ENCODE measurements at places on chromosomes 2 and 18.

DNA sequence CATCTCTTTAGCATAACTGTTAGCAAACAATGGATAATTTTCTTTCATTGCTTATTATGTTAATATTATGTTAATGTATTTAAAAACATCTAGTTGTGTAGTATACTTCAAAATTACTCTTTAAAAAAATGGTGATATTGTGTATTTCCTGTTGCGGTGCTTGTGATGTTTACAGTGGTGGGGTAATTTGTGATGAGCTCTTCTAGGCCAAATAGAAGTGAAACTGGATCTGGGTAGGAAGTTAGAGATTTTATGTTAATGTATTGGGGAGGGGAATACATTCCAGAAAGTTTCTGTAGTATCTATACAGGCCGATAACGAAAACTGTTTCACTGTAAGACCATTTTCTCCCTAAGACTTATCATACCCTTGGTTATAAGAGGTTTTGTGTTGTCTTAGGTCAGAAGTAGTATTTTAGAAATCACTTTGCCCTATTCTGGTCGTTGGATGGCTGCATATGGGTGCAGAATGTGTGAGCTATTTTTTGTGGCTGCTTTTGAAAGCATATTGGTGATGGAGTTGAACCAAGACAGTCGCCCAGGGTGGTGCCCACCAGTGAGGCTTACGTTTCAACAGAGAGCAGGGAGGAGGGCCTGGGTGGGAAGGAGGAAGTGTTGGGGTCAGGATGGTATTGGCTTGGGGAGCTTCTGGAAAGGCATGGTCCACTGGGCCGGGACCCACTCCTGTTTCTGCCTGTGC lies 5.8 kb downstream of the TSHZ1 start:
- DNase-seq = no peak

- no peak for DNase-seq
Observed at GRCh38 chr2:73749314-73749713, 12.2 kb upstream of the TPRKB start.

- peak; percentile 50 for DNase-seq
Observed at GRCh38 chr2:227461811-227462461, 10.0 kb upstream of the AGFG1 start.

DNA sequence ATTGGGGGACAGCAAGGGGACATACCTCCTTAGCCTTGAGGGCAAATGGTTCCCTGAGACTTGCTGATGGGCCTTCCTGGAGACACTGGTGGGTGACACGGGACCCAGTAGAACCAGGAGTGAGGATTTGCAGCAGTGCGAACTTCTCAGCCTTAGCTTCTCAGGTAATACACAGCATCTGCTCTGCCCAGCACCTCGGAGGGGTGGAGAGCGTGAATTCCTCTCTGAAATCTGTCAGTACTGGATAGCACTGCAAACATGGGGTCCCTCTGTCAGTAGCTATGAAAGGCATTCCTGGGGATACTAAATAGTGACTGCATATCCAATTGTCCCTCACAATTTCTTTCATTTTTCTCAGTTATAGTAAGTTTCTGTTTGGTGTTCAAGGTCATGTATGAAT lies 151.7 kb downstream of the GBX2 start:
- no peak for DNase-seq

DNA sequence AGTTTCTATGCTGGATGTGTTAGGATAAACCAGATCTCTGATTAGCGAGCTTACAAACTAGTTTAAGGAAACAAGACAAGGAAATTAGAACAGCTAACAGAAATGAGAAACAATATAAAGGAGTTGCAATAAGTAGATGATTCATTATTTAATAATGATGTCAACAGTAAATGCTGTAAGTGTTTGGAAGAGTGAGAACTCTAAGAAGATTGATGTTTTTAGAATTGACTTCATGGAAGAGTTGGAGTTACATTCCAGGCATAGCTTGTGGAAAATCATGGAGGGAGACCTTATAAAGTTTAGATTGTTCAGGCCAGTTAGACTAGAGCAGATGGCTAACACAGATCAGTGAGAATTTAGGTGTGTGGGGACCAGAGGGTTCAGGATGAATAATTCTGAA lies 32.6 kb downstream of the PPP1R1C start:
- no peak for DNase-seq

DNA sequence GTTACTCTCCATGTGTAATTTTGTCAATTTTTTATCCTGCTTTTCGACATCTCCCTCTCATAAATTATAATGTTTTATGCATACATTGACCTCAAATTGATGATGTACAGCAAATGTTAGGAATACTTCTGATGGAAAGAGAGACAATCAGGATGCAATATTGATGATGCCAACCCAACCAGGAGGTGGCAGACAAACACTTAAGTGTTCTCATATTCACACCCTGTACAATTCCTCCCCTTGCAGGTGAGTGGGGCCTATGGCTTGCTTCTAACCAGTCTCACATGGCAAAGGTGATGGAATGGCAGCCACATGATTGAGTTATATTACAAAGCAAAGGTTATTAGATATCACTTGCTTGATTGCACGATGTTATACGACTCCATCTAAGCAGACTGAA lies 594.3 kb upstream of the REG3G start:
- no peak for DNase-seq

DNA sequence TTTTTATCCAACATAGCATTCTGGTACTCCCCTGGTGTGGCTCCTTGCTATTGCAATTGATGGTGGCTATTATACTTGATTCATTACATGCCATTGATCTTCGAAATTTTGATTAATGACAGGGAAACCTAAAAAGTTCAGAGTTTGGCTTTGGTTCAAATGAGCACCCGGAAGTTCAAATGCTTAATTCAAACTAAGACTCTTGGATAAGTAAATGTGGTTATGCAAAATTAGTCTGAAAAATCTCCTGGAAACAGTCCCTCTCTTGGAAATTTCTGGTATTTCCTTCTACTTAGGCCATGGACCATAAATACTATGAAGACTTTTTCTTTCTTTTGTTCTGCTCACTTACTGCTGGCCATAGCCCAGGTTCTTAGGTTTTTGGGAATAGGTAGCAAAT lies 65.3 kb upstream of the SMIM21 start:
- no peak for DNase-seq

DNA sequence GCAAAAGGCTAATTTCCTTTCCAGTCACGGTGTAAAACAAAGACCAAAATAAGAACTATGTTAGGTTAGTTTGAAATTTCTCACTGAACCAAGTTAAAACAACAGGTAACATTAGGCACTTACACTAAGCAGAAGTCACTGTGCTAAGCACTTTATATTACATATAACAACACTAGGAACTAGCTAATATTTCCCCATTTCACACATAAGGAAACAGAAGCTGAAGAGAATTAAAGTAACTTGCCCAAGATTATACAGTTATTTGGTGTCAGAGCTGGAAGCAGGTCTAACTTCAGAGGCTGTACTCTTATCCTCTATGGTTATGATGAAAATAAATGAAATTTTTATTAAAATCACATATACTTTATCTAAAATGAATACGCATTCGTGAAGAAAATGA lies 5.9 kb downstream of the ITSN2 start:
- DNase-seq = no peak

DNA sequence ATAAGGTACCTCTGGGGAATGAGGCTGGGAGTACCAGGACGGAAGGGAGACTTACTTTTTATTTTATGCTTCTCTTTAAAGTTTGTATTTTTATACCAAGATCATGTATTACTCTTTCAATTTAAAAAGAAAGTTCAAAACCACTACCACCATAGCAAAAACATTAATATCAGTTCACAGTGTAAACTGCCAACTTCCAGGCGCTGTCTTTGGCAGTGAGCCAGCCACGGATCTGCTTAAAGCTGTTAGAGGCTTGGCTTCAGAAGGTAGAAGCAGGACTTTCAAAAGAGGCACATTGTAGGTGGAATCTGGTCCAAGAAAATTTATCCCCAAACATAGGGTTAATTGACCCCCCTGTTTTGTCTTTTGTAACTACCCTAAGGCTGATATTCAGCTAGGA lies 74.8 kb downstream of the B3GNT2 start:
- DNase-seq = no peak

GRCh38 chr2:144875290-144875969 lies 355.5 kb upstream of the ZEB2 start:
- DNase-seq = no peak

GRCh38 chr2:128545085-128545484 lies 226.4 kb upstream of the HS6ST1 start:
- DNase-seq = no peak

GRCh38 chr2:159710601-159711180 lies 1.6 kb upstream of the MARCHF7 start:
- no peak for DNase-seq

DNA sequence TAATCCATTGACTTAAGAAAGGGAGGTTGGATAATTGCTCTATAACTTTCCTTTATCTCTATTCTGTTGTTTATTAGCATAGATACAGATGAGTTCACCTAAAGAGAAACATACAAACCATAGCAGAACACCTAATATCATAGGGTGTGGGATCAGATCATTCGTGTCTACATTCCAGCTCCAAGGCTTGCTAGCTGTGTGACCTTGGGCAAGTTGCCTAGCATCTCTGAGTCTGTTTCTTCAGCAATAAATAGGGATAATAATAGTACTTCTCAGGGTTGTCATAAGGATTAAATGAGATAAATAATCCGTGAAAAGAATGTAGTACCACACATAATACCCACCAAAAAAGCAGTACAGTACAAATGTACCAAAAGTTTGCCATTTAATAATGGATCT lies 126.2 kb downstream of the PLB1 start:
- no peak for DNase-seq

GRCh38 chr2:110871637-110872036 lies 139.3 kb downstream of the ACOXL start:
- DNase-seq = peak; percentile 78

- no peak for DNase-seq
Observed at GRCh38 chr2:64394153-64394552, 59.8 kb upstream of the LGALSL start.

DNA sequence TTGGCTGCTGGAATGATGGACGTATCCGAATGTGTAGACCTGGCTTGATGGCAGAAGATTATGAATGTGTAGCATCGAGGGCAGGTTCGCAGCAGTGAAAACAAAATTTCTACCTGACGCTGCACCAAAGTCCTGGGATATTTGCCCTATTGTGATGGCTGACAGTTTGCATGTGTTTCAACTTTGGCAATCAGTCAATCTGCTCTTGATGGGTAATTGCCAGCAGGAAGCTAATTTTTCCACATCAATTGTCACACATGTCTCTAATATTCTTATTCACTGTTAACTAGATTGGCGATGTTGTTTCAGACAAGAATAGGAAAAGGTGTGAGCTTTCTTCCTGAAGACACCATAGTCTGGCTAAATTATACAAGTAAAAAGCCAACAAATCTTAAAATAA lies 821.3 kb downstream of the LRRTM4 start:
- DNase-seq = no peak

- no peak for DNase-seq
Observed at GRCh38 chr2:26568076-26568890, 72.9 kb downstream of the CIB4 start.

DNA sequence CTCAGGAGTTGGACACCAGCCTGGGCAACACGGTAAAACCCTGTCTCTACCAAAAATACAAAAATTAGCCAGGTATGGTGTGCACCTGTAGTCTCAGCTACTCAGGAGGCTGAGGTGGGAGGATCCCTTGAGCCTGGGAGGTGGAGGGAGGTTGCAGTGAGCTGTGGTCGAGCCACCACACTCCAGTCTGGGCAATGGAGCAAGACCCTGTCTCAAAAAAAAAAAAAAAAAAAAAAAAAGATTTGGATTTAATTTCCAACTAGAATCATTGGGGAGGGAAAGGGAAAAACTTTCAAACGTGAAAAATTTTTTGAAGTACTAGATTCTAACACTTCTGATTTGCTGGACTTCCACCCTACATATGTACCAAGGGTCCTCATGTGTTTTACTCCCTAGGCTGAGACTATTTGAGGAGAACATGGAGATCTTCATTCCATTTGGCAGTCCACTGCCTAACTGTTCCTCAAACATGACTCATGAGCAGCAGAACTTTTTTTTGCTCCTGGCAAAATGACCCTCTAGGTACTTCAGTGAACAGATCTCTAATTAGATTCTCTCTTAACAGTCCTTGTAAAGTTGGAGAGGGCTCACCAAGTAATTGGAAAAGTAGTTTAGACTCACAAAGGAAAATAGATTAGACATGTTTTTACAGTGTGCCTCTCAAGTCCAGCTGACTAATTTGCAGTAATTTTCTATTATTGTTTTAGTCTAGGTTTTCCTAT lies 267.6 kb downstream of the METTL4 start:
- DNase-seq = no peak

GRCh38 chr18:57533006-57533867 lies 53.3 kb downstream of the FECH start:
- DNase-seq = no peak

GRCh38 chr2:183123117-183123958 lies 905 bp upstream of the NUP35 start:
- peak; percentile 14 for DNase-seq

DNA sequence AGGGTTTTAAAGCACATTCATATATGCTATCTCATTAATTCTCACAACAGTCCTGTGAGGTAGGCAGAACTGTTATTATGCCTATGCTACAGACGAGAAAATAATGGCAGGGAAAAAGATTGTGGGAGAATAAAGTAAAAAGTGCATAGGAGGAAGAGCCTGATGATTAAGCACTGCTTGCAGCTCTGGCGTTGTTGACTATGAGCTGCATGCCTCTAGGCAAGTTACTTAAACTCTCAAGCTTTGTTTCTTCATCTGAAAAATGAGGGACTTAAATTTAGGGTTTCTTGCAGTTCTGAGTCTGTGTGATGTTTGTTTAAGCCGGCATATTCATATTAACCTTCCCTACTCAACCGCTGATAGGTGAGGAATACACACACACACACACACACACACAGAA lies 51.6 kb upstream of the RAPH1 start:
- DNase-seq = no peak

GRCh38 chr18:23718243-23718720 lies 29.0 kb downstream of the LAMA3 start:
- no peak for DNase-seq

DNA sequence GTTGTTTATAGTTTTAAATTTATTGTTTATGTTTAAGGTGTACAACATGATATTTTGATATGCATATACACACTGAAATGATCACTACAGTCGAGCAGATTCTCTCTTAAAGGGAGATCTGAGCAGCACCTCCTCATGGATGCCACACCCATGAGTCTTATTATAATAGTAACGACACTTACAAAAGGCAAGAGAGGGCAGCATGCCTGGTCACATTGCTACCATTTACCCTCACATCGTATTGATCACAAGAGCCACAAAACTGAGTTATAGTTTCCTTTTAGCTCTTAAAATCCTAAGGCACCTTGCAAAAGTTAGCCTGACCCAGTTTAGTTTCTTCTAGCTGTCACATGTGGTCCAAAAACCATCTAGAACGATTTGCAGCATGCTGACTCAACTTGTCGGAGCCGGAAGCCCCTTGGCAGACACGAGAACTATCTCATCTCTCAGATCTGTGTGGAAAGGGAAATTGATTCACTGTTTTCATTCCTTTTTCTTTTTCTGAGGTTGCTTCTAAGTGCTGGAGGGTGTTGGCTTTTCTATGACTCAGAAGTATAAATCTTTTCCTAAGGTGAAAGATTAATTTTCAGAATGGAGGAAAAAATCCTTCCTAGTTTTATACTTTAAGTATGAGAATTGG lies 85.3 kb downstream of the CDC42EP3 start:
- DNase-seq = peak; percentile 87
